Activated T-helper 1 cell treated with anti-CD3 and anti-CD28 coated beads, Interleukin-12 subunit alpha, Interleukin-12 subunit beta, Interleukin-2, Interleukin-4 antibody, amounts not matched to agents 30 ng/mL and 10 ng/mL and 1 ng/mL, durations not matched to agents 14 hours and 24 hours and 36 hours (primary cell): ENCODE measurements at places on chromosomes 5 and 9.
A peak's percentile ranks its signal among the peaks of the same experiment; 100 is the strongest.

DNA sequence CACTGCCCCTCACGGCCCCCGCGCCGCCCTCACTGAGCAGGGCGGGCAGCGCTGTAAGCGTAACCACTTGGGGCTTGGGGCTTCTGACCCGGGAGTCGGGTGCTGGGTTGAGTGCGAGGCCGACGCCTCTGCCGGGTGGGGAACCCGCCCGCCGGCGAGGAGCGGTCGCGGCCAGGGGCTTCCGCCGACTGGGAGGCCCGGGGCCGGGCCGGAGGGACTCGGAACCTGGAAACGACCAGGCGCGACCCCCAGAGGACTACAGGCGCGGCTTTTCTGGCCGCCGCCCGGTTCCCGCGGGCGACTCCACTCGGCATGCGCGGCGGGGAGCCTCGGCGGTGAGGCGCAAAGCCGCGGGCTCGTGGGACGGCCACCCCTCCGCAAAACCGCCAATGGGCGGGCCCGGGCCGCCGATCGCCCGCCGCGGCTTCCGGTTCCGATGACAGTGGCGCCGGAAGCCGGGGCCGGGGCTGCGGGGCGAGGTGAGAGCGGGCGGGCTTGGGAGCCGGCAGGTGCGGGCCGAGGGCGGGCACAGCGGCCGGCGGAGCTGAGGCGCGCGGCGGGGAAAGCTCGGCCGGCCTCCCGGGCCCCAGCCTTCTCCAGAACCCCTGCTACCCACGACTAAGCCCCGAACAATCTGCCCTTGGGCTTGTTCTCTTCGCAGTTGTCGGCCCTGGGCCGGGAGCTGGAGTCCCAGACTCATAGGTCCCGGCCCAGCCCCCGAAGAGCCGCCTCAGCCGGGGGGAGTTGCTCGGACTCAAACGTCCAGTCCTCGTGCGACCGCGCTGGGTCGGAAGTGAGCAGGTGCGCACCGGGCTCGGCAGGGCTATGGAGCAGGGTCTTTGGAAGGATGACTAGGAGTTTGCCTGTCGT lies at the start of gene RMND5B:
Gene RMND5B (plus strand): TSS at position 439 of the 870 bp plus-strand sequence. CDS start 7,106 bp downstream, outside the sequence.
- peaks cover 3% of the 10 kb centered on the region for H3K27me3 ChIP-seq
- H3K36me3 ChIP-seq, result peaks cover 18% of the 10 kb centered on the region
- peaks cover 11% of the 10 kb centered on the region for H3K4me1 ChIP-seq
- H3K27ac ChIP-seq, result peak within 1 kb of the TSS; percentile 54
- peak within 1 kb of the TSS; percentile 83 for H3K4me3 ChIP-seq

DNA sequence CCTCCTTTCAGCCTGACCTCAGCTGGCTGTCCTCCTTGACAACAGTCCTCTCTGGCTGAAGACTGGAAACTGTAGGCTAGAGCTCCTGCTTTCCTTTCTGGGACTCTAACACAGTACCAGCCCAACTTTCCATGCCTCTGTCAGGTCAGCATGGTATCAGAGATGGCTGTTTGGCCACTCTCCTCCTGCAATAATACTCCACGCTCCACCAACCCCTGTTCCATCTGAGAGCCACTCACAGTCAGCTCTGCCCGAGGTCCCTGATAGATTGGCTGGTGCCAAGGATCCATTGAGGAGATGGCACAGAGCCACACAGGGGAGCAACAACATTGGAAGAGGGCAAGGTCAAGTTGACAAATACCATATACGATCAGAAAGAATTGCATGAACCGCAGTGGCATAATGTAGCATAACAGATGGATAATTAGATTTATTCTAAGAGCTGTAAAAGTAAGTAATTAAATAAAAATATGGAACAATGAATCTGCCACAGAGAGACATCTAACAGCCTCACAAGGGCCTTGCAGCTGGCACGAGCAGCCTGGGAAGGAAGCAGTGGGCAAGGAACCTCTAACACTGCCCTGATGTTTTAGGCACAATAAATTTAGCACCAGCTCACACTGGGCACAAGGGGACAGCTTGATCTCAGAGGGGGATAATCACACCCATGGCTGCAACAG lies 94.3 kb upstream of the LRRTM2 start:
- no peaks in the 10 kb centered on the region for H3K4me1 ChIP-seq
- DNase-seq, result no peak

- no peaks in the 10 kb centered on the region for H3K27me3 ChIP-seq
- peak overlapping the region; percentile 74 for H3K4me3 ChIP-seq
- no peaks in the 10 kb centered on the region for H3K36me3 ChIP-seq
- no peak for DNase-seq
- H3K27ac ChIP-seq, result peak overlapping the region; percentile 56
Measured at GRCh38 chr5:58759745-58760144, 176.9 kb downstream of the RAB3C start.

- no peak overlapping the region for H3K27ac ChIP-seq
- no peaks in the 10 kb centered on the region for H3K27me3 ChIP-seq
- DNase-seq, result no peak
- no peak overlapping the region for H3K4me3 ChIP-seq
- H3K4me1 ChIP-seq, result no peaks in the 10 kb centered on the region
- no peaks in the 10 kb centered on the region for H3K36me3 ChIP-seq
Measured at GRCh38 chr5:147558826-147559225, 49.0 kb upstream of the DPYSL3 start.

DNA sequence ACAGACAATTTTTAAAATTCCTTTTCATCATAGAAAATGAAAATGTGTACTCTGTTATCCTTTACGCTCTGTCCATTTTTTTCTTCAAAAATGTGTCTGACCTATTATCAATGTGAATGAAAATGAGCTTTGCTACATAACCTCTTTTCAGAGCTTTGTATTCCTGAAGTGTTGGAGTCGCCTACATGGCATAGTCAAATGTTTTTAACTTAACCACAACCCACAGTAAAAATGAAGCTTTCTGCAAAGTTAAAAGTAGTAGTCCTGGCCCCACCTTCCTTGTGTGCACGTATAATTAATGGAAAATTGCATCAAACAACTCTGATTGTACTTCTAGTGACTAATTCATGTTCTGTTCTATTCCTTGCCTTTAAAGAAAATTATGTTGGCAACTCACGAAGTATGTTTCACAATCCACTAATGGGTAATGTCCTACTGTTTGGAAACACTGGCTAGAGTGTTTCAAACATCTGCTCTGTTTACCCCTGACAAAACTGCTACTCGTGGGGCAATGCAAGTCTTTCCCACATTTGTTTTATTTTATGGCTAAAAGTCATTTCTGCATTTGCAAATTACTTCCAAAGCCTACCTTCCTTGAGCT lies 18.6 kb upstream of the PSAT1 start:
- no peaks in the 10 kb centered on the region for H3K27me3 ChIP-seq
- no peak overlapping the region for H3K27ac ChIP-seq
- DNase-seq, result no peak
